Left hindlimb (tissue), 1 donor: ENCODE measurements at places on chromosomes 1 and 21.

GRCh38 chr1:167428395-167428794, 89.9 kb downstream of the CD247 start:
- DNase-seq: no peak

GRCh38 chr1:62685431-62685859, 2.7 kb downstream of the DOCK7 start:
- no peak for DNase-seq

GRCh38 chr1:33165209-33165608, 16.6 kb downstream of the TRIM62 start:
- DNase-seq: no peak

DNA sequence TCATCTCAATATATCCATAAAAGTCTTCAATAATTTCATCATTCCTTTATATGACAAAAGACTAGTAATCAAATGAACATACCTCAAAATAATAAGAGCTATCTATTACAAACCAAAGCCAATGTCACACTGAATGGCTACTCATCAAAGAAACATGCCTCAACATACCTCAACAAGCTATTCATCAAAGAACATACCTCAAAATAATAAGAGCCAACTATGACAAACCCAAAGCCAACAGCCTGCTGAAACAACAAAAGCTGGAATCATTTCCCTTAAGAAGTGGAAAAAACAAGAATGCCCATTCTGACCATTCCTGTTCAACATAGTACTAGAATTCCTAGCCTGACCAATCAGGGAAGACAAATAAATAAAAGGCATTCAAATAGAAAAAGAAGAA, 1373.7 kb downstream of the BRINP3 start:
- no peak for DNase-seq

DNA sequence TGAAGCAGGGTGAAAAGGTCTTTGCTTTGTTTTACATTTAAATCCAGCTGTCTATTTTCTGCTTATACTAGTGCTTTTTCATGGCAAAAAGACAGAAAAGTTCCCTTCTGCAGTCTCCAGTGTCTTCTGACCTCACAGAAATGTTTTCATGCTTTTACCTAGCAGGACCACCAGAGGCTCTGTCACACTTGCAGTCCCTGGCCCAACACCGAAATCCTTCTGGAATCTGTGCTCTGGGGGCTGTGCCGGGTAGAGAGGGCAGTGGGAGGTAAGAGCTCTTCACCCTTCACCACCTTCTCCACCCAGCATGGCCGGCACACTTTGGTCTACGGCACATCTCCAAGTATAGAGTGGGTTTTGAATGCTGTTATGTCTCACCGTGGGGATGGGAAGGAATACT, 20.8 kb downstream of the GNAT2 start:
- DNase-seq: no peak

DNA sequence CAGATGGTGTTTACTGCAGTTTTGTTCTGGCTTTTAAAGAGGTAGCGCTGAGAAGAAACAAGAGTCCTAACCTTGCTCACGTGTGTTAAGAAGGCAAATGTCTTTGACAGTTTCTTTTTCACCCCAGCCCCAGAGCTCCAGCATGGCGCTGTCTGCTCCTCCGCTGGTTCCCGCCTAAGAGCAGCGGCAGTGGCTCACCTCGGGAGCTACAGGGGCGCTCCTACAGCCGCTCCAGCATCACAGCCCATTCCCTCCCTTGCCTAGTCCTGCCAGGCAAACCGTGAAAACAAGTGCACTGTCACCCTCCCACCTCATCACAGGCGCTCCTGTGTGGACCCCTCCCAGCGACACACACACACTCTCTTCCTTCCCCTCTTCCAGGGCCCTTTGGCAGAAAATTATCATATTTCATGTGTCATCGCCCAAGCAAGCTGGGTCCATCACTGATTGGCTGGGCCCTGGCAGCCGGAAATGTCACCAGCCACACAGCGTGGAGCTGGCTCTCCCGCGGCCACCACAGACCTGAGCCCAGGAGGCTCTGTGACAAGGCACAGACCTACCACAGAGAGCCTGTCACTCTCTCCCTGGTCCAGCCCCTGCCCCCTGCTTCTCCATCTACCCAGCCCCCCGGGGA, 1.2 kb upstream of the HIVEP3 start:
- no peak for DNase-seq

GRCh38 chr1:19014765-19015164, 58.3 kb upstream of the IFFO2 start:
- DNase-seq: no peak

DNA sequence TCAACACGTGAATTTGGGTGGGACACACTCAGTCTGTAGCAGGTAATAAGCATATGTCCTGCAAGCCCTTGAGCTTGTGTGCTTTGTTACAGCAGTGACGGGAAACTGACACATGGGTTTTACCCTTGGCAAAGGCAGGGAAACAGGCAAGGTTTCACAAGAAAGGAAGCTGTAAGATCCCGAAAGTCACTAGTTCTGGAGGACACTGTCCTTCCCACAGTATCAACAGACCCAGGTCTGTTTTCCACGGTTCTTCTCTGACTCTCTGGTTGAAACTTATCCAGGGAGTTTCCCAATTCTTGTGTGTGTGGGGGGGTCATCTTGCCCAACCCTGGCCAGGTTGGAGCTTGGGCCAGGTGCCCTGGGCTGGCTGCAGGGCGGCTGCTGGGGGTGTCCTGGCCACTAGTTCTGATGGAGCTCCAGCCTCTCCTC, 29.3 kb upstream of the ZBTB21 start:
- no peak for DNase-seq

DNA sequence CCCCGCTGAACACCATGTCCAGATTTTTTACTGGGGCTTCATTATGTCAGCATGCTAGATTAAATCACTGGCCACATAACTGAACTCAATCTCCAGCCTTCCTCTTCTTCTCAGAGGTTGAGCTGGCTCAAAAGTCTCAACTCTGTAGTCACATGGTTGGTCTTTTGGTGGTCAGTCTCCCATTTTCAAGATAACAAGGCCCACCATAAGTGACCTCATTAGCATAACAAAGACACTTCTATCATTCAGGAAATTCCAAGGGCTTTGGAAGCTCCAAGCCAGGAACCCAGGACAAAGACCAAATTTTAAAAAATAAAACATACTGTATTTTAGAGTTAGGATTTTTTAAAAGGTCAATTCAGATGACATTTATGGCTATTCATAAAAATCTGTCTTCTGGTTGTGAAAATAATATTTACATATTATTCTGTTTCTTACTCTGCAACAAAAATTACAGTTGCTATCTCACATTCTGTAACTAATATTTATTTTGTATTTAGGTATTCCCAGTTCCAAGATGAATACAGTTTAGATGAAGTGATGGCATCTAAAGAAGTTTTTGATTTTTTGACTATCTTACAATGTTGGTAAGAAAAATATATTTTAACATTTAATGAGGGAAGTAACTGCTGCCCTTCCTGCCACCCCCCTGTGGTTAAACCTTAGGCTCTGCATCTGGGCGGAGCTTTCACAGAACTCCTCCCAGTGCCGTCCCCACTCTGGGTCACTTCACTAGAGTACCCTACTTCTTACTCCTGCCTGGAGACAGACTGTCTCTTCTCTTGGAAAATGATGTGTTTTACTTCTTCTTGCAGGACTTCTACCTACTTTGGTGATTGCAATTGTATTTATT, 49.3 kb downstream of the SCP2 start:
- DNase-seq: no peak

- no peak for DNase-seq
Observed at GRCh38 chr1:228045871-228046270, 36.6 kb upstream of the ARF1 start.

- no peak for DNase-seq
Observed at GRCh38 chr1:47915677-47916353, 81.4 kb downstream of the TRABD2B start.

DNA sequence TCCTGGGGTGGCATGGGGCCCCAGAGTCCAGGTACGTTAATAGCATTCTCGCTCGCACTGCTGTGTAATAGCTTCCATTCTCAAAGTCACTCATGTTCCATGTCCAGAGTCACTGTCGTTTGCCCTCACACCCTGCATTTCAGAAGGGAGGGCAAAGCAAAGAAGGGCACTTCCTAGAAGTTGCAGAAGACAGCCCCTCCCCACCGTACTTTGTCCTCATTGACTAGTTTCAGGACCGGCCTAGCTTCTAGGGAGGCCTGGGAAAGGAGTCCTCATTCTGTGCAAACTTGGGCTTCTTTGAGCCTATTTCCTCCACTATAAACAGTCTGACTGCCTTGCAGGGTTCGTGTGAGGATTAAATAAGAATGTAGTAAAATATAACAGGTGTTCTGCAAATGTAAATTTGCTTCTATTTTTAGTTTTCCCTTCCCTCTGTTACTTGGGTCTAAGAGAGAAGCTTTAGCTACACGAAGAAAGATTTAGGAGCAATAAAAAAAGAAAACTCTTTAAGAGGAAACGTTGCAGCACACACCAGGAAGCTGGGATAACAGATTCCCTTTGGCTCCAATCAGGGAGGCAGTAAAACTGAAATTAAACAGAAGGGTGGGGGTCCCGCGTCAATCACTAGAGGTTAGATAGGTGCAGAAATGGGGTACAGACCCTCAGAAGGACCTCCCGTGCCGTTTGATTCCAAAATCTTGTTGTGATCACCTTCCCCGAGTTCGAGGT, 40.1 kb downstream of the ACTL8 start:
- DNase-seq: no peak

GRCh38 chr1:230232371-230232771, 165.3 kb downstream of the GALNT2 start:
- DNase-seq: no peak

GRCh38 chr1:199522936-199523335, 504.6 kb upstream of the NR5A2 start:
- no peak for DNase-seq

- no peak for DNase-seq
Observed at GRCh38 chr21:34362670-34363069, 1.1 kb upstream of the KCNE2 start.

DNA sequence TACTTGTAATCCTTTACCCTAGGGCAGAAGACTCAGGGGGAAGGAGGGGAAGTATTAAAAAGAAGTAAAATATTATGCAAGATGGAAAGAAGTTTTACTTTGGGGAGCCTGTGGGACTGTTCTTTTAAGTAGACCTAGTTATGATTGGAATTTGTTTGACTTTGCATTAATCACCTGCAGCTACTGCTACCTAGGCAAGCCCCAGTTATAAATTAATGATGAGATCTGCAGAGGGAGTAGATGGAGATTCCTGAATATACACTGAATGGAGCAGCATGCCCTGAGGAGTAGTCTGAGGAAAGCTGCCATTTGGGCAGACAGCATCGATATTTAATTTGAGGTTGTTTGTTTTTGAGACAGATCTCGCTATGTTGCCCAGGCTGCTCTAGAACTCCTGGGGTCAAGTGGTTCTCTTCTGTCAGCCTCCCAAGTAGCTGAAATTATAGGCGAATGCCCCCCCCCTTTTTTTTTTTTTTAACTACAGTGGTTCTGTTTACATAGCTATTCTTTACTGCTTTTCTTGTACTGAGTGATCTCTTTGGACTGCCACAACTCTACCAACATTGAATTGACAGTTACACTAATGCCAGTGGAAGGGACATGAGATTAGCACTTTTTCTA, 81.4 kb upstream of the SERTAD4 start:
- no peak for DNase-seq

DNA sequence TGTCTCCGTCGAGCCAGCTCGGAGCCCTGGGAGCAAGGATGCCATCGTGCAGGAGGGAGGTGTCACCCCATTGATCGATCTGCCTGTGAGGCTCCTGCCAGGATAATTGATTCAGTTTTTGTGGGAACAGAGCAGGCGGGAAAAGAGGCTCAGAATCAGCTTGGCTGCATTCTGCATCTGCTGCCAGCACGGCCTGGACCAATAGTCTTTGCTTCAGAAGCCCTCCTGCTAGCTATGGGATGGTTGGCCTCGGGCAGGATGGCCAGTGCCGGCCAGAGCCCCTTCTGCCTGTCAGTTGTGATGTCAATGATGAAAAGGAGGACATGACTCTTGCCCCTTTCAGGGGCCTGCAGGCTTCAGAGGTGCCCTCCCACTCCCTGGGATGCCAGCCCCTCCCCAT, 39.6 kb downstream of the PTPRF start:
- DNase-seq: no peak

DNA sequence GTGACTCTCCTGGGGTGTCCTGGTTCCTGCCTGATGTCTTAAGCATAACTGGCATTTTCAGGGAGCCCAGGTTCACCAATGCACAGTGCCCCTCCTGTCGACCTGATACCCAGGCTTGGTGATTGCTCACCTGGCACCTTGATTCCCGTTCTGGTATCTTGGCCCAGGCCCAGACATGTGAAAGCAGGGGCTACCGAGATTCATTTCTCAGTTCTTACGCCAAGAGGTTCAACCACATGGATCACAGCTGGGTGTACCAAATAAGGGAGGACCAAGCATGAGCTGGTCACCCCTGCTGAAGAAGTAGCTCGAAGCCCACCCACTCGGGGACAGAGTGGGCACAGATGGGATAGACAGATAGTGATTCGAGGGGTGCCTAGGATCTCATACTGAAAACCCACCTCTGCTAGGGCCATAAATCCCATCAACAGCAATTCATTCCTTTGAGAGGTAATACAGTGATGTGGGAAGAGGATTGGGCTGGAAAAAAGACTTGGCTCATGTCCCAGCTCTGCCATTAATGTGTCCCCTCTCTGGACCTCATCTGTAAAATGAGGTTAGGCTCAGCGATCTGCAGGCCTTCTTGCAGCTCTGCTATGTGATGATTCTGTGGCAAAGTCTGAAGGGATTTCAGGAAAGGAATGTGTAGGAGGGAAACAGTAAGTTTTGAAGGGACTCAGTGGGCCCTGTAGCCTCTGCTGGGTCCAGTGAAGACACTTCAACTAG, 2.7 kb downstream of the EPHX1 start:
- no peak for DNase-seq

GRCh38 chr1:225651872-225652728, 823 bp downstream of the ENAH start:
- DNase-seq: peak; percentile 72

DNA sequence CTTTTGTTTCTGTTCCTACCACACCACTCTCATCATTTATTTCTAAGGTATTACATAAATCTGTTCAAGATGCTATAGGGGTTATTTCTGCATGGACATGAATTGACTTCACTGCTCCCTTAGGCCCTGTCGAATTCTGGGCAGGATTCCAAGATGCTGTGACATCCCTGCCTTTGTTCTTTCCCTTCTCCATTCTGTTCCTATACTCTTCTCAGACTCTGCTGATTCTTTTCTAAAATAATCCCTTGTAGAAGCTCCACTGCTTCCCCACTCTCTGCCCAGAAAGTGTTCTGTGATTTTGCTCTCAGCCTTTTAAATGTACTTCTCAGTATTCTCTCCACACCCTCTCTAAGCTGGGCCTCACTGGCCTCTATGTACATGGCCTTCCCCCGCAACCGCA, 99.2 kb downstream of the PHTF1 start:
- no peak for DNase-seq

GRCh38 chr1:181541458-181541857, 58.1 kb downstream of the CACNA1E start:
- no peak for DNase-seq

GRCh38 chr1:85417017-85417416, 47.9 kb downstream of the DDAH1 start:
- peak; percentile 43 for DNase-seq

GRCh38 chr1:145702826-145703225, 4.3 kb downstream of the PDZK1 start:
- no peak for DNase-seq
